ENCODE measurements at places on chromosomes 4 and X. TPM values are rescaled to one million over a fixed set of nuclear protein-coding genes. Genes with fewer than 3 reads are reported as not detected.

The APOO gene
- total RNA-seq: 112 TPM

The GPR34 gene
- 10.0 TPM for total RNA-seq

The MORF4L2 gene
- total RNA-seq: 159 TPM

The RPS6KA6 gene
- 0.32 TPM for total RNA-seq

The COX7B2 gene
- total RNA-seq: not detected

The RNF212 gene
- 1.7 TPM for total RNA-seq

The HTR2C gene
- not detected for total RNA-seq

The APELA gene
- total RNA-seq: not detected

The YTHDC1 gene
- total RNA-seq: 52.0 TPM

Data from Right ventricle myocardium inferior (tissue), 1 donor.